NCI-H2029 (cell line): ENCODE measurements at places on chromosomes 5 and 9.

DNA sequence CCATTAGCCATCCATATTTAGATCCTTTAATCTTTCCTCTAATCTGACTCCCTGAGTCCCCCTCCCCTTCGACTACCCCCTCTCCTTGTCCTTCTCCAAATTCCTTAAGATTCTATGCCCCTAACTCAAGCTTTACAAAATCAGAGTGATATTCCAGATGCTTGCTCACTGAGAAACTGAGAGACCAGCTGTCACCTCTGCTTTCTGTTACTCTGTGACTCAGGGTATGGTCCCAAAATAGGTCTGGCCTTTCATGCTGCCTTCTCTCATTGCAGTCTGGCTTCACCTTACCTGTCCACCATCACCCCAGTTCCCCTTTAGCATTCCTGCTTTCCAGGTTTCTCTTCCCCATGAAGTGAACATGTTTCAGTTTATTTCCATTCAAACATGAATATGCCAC lies 383.3 kb upstream of the SLC30A5 start:
- DNase-seq, result no peak

GRCh38 chr5:158013939-158014338 lies 155.0 kb upstream of the CLINT1 start:
- DNase-seq, result no peak

- no peak for DNase-seq
These were observed 20.5 kb downstream of the SWI5 start for GRCh38 chr9:128296340-128297220.

DNA sequence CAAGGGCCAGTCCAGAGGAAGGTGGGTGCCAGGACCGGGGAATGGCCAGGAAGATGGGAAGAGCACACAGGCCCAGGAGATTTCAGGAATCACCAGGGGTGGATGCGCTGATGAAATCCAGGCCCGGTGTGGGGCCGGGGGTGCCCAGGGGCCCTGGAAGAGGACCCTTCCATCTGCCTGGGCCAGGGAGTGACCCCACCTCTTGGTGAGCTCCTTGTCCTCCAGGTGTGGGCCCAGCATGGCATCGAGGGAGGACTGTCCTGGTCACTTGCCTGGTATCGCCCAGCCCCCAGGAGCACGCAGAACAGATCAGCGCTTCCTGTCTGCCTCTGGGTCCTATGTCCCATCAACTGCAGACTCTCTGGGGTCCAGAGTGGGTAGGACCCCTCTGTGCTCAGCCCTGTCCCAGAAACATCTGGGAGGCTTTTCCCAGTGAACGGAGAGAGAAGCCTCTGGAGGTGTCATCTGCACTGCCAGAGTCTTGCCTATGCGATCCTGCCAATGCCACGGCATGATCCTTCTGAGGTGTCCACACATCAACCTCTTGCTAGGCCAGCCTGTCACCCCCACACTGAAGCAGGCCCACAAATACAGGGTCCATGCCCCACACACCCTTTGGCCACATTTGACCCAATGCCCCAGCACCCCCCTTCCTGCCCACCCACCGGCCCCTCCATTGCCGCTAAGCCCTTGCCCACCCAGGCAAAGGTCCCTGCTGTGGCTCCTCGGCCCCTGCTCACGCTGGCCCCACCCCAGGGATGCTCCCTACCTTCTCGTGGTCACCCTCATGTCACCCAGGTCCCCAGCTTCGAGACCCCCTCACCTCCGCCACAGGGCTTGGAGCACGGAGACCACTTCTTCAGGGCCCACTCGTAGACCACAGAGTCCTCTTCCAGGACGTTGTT lies 67.2 kb downstream of the ZNF354C start:
- no peak for DNase-seq

- no peak for DNase-seq
These were observed 7.7 kb downstream of the TPM2 start for GRCh38 chr9:35682051-35682450.

- no peak for DNase-seq
These were observed 274.0 kb upstream of the DAPK1 start for GRCh38 chr9:87223392-87224246.

GRCh38 chr5:39624890-39625289 lies 200.1 kb upstream of the DAB2 start:
- no peak for DNase-seq
